ENCODE measurements at places on chromosomes 11 and 22.

- H3K4me1 ChIP-seq: peaks cover 6% of the 10 kb centered on the region
- H3K27me3 ChIP-seq: no peaks in the 10 kb centered on the region
Observed at GRCh38 chr11:128086794-128087193, 500.6 kb downstream of the ETS1 start.

DNA sequence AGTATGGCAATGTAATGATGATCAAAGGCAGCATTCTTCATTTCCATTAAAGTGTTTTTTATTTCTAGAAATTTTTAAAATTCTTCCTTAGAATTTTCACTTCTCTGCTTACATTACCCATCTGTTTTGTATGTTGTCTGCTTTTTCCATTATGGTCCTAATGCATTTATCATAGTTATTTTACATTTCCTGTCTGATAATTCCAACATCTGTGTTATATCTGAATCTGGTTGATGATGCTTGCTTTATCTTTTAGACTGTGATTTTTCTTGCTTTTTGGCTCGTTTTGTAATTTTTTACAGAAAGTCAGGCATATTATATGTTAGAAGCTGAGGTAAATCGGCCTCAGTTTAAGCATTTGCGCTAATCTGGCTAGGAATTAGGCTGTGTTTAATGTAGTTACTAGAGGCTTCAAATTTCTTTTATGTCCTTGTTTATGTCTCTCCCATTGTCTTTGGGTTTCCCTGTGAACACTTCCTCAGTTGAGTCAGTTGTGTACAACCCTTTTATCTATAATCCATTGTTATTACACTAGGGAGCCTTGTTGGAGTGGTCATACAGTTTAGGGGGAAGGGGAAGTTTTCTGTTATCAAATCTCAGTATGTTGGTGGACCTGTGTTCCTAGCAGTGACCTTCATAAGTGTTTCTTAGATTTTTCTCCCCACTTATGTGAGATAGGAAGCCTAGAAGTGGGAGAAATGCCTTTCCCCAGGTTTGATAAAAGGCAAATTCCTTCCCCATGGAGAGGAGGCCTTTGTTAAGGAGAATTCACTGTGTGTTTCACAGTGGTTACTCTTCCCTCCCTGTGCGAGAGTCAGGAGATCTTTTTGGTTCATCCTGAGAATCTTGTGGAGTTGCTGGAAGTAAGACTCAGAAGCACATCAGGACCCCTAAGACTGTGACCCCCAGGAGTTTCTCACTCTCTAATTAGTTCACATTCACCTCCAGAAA, 437.5 kb downstream of the INSC start:
- no peaks in the 10 kb centered on the region for H3K27me3 ChIP-seq
- H3K36me3 ChIP-seq: no peaks in the 10 kb centered on the region
- peaks cover 2% of the 10 kb centered on the region for H3K4me1 ChIP-seq
- DNase-seq: no peak
- H3K27ac ChIP-seq: no peak overlapping the region

- H3K27ac ChIP-seq: no peak within 1 kb of the TSS
- H3K27me3 ChIP-seq: no peaks in the 10 kb centered on the region
- DNase-seq: no peak
- no peak within 1 kb of the TSS for H3K4me3 ChIP-seq
- H3K4me1 ChIP-seq: peaks cover 3% of the 10 kb centered on the region
- no peaks in the 10 kb centered on the region for H3K36me3 ChIP-seq
Observed at GRCh38 chr22:32158712-32159533, at the start of gene C22orf42. C22orf42 (minus strand) TSS chr22:32159303; CDS start chr22:32159215, 88 bp downstream.

DNA sequence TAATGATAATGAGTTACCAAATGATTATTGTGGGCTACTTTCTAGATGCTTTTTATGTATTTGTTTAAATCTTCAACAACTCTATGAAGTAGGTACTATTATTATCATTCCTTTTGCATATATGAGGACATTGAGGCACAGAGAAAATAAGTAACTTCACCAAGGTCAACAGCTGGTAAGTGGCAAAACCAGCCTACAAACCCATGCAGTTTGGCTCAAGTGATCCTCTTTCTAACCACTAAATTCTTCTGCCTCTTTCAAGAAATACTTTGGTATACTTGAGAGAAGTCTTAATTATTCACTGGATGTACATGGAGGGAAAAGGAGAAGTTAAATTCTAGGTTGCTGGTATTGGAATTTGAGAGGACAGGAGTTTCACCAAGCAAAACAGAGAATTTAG, 495.2 kb upstream of the CADM1 start:
- no peaks in the 10 kb centered on the region for H3K36me3 ChIP-seq
- H3K4me1 ChIP-seq: no peaks in the 10 kb centered on the region
- H3K27me3 ChIP-seq: no peaks in the 10 kb centered on the region
- H3K27ac ChIP-seq: no peak overlapping the region

All from T-helper 17 cell (primary cell).